NCI-H2029 (cell line): ENCODE measurements at places on chromosomes 5 and 9.

DNA sequence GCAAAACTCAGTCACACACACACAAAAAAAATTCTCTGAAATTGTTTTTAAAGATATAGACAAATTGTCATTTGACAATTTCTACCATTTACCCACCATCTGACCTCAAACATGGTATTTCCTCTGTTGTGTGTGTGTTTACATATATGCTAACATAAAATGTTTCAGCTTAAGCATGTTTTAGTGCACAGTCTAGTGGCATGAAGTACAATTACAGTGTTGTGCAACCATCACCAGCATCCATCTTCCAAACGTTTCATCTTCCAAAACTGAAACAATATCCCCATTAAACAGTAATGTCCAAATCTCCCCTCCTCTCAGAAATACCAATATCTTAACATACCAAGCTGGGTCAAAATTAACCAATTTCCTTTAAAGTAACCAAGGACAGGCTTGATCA lies 65.2 kb downstream of the MYO10 start:
- DNase-seq: no peak

DNA sequence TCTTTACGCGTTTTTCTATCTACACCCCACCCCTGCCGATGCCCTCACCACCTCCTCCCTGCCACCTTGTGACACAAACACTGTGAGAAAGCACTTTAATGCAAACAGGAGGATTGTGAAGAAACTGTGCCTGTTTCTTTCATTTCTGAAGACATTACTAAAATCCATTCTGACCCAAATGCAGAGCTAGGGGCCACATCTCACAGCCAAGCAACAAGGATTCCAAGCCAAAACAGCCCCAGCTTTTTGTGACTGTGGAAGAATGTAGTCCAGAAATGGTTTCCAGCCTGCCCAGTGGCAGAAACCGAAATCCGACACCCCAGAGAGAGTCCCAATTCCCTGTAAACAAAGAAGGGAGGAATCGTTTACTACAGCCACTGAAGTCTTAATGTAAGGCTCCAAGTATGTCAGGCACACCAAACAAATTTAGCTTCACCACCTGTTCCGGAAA lies 190.9 kb downstream of the TTC39B start:
- no peak for DNase-seq

GRCh38 chr5:115542086-115542485 lies 2.5 kb downstream of the FEM1C start:
- no peak for DNase-seq

DNA sequence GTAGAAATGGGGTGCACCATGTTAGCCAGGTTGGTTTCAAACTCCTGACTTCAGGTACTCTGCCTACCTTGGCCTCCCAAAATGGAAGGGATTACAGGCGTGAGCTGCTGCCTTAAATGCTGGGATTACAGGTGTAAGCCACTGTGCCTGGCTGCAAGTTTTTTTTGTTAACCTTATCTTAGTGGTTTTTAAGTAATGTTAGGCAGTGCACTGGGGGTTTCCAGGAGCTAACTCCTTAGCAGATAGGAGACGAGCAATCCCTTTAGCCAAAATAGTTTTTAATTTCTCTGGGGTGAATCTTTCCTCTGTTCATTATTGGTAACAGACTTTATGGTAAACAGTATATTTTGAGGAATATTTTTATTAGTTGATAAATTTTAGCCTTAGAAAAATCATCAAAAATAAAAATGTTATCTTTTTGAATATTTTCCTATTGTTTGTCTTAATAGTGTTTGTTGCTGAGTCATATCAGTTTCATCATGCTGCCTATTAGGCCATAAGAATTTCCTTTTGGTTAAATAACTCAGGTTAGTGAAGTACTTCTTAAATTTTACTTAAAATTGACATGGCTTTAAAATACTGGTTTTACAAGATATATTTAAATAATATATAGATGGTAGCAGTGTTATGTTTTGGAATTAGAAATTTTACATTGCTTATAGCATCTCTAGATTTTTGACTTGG lies 37.9 kb downstream of the LMNB1 start:
- DNase-seq: no peak

GRCh38 chr5:73637565-73637964 lies 11.6 kb downstream of the ARHGEF28 start:
- no peak for DNase-seq

DNA sequence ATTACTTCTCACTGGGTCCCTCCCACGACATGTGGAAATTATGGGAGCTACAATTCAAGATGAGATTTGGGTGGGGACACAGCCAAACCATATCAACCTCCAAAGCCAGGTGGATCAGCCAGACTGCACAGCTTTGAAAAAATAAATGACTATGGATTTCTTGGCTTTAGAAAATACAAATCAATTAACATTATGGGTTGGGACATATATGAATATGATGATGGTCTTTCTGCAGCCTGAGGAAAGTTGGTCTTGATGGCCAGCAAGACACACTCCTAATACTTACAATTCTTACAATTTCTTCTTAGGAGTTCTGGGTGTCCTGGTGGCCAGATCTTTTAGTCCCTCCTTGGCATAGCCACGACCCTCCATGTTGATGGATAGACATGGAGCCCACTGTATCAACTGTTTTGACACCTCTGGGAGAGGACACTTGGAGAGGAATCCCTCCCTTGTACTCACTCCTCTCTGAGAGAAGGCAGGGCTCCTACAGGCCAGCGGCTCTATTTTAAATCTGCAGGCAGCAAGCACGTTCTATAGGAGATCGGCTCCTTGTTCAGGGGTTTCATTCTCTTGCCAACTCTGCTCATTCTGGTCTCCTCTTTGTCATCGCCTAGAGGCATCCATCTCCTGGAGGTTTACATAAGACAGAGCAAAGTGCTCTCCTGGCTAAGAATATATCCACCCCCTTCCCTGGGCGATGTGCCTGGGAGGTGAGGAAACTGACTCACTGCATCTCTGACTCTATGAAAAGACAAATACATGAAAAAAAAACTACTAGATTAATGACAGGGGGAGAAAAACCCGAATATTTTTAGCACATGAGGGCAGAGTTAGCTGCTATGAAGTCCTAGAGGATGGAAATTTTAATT lies 145.9 kb downstream of the CARTPT start:
- DNase-seq: no peak

DNA sequence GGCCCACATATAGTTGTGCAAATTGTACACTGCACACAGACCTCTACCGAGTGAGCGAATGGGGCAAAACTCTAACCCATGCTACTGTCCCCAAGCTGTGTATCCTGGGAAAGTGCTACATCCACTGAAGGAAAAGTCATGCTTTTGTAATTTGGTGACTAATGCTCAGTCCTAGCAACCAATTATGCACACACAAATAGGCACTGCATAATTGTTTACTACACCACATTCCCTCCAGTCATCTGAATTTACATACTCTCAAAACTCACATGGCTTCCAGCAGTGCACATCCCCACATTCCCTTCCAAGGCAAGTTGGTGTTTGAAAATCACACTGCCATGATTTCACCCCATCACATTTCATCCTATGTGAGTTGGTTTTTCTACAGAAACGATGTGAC lies 125.9 kb upstream of the OSMR start:
- no peak for DNase-seq

GRCh38 chr5:35182910-35183535 lies 47.3 kb downstream of the PRLR start:
- DNase-seq: no peak

- DNase-seq: no peak
Measured at GRCh38 chr9:79883073-79883645, 311.4 kb downstream of the TLE4 start.

GRCh38 chr5:135454946-135455345 lies 2.8 kb upstream of the TIFAB start:
- no peak for DNase-seq

- DNase-seq: peak; percentile 26
Measured at GRCh38 chr5:169636477-169637084, 494 bp upstream of the DOCK2 start.

DNA sequence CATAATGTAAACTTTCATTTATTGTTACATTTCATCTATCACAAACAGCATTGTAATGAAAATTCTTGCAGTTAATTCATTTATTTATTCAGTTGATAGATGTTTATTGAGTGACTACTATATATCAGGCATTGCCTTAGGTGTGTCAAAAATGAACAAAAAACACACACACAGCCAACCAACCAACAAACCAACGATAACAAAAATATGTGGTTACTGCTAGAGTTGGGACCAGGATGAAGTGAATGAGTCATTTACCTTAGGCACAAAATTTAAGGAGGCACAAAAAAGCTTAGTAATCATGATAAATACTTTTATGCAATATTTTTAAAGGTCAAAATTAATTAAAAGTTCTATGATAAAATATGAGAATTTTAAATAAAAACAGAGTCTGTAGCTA lies 223.4 kb downstream of the CSNK1G3 start:
- DNase-seq: no peak
